ENCODE measurements at places on chromosomes 3 and 15.
A peak's percentile ranks its signal among the peaks of the same experiment; 100 is the strongest.

DNA sequence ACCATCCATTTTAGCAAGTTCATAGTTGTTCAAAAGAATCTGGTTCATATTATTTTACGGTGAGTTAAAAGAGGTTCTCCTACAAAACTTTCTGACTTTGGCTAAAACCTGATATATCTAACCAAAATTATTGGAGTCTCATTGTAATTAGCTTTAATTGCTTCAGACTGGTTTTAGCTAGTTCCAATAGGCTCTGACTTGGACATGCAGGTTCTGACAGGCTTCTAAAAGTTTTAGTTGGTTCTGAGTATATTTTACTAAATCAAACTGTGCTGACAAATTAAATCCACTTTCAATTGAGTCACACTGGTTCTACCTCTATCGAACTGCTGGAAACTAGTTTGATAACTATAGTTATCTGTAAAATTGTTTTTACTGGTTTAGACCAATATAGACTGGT lies 42.1 kb upstream of the RSL24D1 start:
- DNase-seq = no peak

- DNase-seq = no peak
These were observed 526.4 kb downstream of the SOX2 start for GRCh38 chr3:182238126-182238525.

DNA sequence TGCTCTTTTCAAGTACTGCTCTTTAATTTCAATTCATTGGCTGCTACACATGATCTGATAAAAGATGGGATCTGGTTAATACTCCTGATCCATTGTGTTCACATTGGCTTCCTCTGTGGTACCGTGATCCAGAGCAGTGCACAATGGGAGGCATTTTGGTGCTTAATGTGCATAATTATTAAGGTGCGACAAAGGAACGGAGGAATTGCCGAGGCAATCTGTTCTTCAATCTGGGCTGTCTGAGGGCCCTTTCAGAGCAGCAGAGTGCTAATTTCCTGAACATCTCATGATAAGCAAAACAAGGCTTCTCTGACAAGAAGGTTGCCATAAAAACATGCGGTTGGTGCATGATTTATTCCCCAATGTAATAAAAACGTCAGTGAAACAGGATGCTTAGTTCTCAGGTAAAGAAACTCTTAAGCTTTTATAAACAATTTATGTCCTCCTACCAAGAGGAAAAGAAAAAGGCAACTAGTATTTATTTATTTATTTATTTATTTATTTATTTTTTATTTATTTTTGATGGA lies 64.0 kb upstream of the EPHA3 start:
- no peak for DNase-seq

GRCh38 chr3:178526291-178526690 lies 9.9 kb upstream of the KCNMB2 start:
- no peak for DNase-seq

DNA sequence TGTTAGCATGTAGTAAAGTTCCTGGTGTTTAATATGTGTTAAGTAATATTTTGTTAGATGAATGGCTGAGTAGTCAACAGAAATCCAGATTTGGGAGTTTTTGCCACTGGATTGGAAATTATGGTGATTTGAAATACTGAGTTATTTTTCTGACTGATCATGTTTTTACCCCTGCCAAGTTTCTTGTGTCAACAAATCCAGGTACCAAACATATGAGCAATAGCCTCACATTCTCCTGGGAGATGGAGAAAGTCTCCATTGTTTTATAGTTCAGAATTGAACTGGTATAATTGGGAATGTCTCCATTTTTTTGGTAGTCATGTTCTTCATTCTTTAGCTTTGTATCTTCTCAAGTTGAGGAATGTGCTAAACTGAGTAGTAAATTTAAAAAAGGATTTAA lies 767.2 kb upstream of the LMCD1 start:
- no peak for DNase-seq

- no peak for DNase-seq
These were observed 78.8 kb upstream of the BOC start for GRCh38 chr3:113132571-113132996.

- no peak for DNase-seq
These were observed 206.9 kb downstream of the ZNF385D start for GRCh38 chr3:21544076-21544462.

GRCh38 chr3:185930393-185931107 lies 7.3 kb downstream of the TRA2B start:
- DNase-seq = peak; percentile 4

DNA sequence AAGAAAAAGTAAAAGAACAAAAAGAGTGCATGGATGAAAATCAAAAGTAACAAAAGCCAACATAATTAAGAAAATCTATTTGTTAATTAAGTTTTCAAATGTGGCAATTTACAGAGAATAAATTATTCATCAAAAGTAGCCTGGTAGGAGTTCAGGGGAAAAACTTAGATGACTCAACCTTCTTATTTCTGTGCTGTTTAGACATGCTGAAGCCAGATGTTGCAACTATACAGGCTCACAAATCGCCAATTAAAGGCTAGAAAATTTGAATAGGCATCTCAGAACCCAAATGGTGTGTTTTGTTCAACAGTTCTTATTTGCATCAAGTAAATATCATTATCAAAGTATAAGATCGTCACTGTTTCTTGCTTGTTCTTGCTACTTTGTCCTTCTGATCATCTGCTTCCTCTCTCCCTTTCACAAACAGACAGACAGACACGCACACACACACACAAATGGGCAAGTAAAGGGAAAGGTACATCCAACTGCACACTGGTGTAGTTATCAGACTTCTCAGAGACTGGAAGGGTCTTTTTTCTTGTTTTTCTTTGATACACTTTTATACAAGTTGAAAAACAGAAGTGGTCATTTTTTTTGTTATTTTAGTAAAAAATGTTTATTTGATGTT lies 572.2 kb downstream of the MECOM start:
- DNase-seq = no peak

DNA sequence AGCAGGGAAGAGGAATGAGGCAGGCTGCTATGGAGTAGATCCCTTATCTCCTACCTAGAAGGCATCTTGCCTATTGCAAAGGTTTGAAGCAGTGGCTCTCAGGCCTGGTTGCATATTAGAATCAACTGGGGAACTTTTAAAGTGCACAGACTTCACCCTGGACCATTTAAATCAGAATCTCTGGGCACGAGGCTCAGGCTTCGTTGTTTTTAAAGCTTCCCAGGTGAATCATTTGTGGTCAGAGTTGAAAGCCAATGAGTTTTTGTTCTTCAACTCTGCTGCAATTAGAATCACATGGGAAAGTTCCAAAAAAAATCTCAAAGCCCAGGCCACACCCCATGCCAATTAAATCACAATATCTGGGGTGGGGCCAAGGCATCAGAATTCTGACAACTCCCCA lies 773.1 kb downstream of the AGBL1 start:
- no peak for DNase-seq

GRCh38 chr3:5426094-5426883 lies 238.8 kb downstream of the EDEM1 start:
- peak; percentile 43 for DNase-seq

DNA sequence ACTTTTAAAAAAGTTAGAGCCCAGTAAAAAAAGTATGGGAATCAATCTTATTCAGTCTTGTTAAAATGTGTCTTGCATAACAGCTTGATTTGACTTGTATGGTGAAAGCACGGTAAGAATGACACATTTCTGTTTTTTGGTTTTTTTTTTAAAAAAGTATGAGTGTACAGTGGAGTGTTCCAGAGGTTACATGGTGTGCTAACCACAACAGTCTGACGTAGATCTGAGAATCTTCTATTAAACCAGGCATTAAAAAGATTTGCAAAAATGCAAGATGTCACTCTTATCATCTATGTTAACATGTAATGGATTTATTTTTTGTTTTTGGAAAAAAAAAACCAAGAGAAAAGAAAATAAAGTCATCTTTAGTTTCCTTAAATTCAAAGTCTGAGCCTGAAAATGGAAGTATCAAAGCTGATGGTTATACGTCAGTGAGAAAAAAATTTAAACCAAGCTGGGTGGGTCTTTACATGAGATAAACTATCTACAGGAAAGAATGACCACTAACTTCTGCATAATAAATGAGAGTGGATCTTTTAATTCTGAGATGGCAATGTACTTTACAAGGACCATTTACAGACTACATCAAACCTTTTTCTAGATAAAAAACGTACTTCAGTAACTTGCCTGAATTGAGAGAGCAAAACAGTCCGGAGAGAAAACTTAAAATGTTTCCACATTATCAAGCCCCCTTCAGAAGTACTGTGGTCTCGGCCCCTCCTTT lies 1.6 kb downstream of the GABPB1 start:
- DNase-seq = peak; percentile 69

DNA sequence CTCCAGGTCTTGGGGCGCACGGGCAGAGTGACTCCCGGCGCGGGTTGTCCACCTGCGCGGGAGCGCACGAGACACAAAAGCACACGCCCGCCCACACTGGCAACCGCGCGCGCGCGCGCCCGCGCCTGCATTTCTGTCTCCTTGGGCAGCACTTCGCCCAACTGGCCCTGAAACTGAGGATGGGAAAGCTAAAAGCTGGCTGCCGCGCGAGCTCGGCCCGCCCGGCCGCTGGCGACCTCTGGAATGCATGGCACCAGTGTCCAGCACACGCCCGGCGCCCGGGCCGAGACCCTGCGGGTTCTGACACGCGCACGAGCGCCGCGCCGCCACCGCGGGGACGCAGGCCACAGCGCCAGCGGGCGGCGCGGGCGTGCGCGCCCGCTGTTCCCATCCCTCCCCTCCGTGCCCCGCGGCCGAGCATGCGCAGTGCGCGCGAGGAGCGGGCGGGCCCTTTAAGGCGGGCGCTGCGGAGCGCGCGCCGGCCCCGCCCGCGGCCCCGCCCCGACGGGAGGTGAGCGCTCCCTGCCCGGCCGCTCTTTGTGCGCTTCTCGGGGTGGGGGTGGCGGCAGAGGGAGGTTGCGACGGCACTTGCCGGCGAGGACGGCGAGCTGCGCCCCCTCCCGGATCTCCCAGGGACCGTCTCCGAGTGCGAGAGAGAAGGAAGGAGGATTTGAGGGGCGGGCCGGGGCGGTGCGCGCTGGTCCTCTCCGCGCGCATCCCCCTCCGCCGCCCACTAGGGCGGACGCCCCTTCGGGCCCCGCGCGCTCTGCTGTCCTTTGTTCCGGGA lies 1.0 kb upstream of the MEX3B start:
- peak; percentile 88 for DNase-seq

DNA sequence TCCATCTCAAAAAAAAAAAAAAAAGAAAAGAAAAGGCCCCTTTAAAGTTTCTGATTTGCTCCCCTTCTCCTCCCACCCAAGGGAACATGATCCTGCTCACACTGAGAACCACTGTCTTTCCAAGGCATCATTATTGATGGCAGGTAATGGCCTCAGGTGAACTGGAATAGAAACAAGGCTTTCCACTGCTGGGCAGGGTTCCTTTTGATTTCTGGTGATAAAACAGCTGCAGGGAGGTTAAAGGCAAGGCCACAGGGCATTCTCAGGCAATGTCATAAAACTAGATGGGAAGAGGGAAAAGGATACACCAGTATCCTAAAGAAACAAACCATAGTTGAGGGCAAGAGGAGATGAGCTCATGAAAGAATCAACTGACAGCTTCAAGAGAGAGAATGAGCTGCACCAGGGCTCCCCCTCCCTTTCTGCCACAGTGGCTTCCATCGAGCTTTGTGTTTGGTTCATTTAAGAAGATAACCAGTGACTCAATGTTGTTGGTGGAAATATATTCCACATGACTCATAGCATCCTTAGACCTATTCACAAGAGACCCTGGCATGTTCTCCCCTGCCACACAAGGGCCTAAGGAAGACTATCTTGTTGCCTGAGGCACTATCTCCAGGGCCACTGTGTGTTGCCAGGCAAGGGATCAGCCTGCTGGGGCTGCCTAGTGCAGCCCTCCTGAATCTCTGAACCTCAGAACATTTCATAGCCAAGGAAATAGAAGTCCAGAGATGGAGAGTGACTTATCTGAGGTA lies 86.4 kb downstream of the WDR76 start:
- DNase-seq = no peak

- DNase-seq = no peak
These were observed 407.9 kb upstream of the ATP11B start for GRCh38 chr3:182385356-182385755.

GRCh38 chr3:3177861-3178497 lies 1.5 kb downstream of the CRBN start:
- peak; percentile 25 for DNase-seq

DNA sequence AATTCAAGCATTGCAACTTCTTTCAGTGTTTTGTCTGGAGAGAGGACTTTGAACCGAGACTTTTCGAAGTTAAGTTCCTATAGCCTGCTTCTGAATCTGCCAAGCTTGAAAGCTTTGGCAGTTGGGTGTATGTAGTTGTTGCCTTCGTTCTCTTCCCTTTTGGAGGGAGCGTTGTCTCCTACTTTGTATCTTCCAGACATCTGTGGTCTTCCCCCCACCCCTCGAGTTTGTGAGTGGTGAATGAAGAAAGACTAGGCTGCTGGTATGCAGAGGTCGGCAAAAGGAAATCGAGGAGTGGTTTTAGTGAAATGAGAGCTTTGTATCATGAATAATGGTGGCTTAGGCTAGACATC lies 1.3 kb downstream of the CTNNB1 start:
- DNase-seq = peak; percentile 38

- DNase-seq = peak; percentile 23
These were observed 651 bp downstream of the MTMR14 start for GRCh38 chr3:9649791-9650521.

- DNase-seq = no peak
These were observed 738.7 kb downstream of the MCTP2 start for GRCh38 chr15:94970096-94970495.

DNA sequence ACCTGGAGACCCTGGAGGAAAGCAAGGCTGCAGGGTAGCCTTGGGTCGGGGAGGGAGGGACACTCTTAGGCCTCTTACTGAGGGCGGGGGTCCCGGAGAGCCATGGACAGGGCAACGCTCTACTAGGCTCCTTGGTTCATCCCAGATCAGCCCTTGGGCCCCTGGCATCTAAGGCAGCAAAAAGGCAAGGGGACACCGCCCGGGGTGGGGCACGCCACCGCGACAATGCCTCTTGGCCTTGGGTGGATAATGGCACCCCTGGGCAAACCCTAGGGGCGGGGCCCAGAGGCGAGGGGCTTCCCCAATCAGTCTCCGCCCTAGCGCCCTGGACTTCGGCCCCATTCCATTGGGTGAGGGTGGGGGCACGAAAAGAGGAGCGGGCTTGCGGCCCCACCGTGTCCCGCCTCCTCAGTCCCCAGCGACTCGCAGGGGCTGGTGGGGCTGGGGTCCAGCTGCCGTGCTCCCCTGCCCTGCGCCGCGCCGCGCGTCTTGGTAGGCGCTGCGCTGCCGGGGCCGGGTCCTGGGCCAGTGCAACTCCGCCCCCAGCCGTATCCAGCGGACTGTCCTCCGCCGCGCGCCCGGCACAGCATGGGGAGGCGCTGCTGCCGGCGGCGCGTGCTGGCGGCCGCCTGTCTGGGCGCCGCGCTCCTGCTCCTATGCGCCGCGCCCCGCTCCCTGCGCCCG lies at the start of gene CHST13:
CHST13 (plus strand) TSS at position 411 of the 684 bp plus-strand sequence; CDS start at position 589, 178 bp downstream.
- DNase-seq = no peak

GRCh38 chr3:38986901-38987300 lies 64.8 kb downstream of the SCN11A start:
- no peak for DNase-seq

DNA sequence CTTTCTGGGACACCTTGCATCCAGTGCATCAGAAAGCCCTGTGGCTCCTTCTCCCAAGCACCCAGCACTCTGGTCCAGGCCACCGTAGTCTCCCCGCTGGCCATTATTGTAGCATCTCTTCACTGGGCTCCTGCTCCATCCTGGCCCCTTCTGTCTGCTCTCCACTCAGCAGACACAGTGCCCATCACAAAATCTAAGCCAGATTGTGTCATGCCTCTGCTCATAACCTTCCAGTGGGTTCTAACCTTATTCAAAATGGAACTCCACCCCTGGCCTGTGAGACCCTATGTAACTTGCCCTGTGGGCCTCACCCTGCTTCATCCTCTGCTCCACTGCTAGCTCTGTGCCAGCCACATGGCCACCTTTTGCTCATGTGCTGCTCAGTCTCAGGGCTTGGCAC lies 31.7 kb upstream of the PRR23E start:
- DNase-seq = no peak

GRCh38 chr3:43998370-43998835 lies 243.3 kb upstream of the TOPAZ1 start:
- no peak for DNase-seq

Measured in CD4-positive, alpha-beta T cell treated with Interleukin-10 for 1 hour (primary cell).